ENCODE measurements at places on chromosomes 16 and 17. TPM values are rescaled to one million over a fixed set of nuclear protein-coding genes. Genes with fewer than 3 reads are reported as not detected.

Gene PLA2G10
- not detected for total RNA-seq

Gene CA7
- not detected for total RNA-seq

Gene FBXW10
- 0.24 TPM for total RNA-seq

Gene NPIPA7
- total RNA-seq = not detected

Gene STH
- total RNA-seq = not detected

Gene SPG7
- 146 TPM for total RNA-seq

Gene TNK1
- total RNA-seq = 2.4 TPM

Gene CCR7
- not detected for total RNA-seq

Gene AATK
- total RNA-seq = 0.16 TPM

Gene WNT9B
- not detected for total RNA-seq

Gene DNAAF1
- 0.49 TPM for total RNA-seq

Gene NDEL1
- total RNA-seq = 118 TPM

Gene KRTAP4-4
- not detected for total RNA-seq

Gene HEXD
- total RNA-seq = 22.0 TPM

Gene KIAA0513
- 23.0 TPM for total RNA-seq

Gene IGF2BP1
- total RNA-seq = 0.24 TPM

Gene KRTAP3-1
- not detected for total RNA-seq

Gene GUCY2D
- total RNA-seq = not detected

Gene HOXB9
- not detected for total RNA-seq

Gene TSPOAP1
- 1.9 TPM for total RNA-seq

Gene TLCD2
- 5.2 TPM for total RNA-seq

Gene CTRB1
- total RNA-seq = not detected

Gene ZNF750
- not detected for total RNA-seq

Gene ACAP1
- total RNA-seq = 0.97 TPM

Gene DPEP3
- not detected for total RNA-seq

Gene CACNA1H
- under 0.01 TPM for total RNA-seq

Gene HS3ST4
- not detected for total RNA-seq

Gene RDM1
- not detected for total RNA-seq

Gene OR3A3
- total RNA-seq = not detected

Gene SNAI3
- not detected for total RNA-seq

Gene SLFN14
- total RNA-seq = not detected

Gene NACA2
- total RNA-seq = not detected

Gene SOX9
- 1.8 TPM for total RNA-seq

Gene WIPI1
- 241 TPM for total RNA-seq

Gene MRC2
- 465 TPM for total RNA-seq

Gene CA4
- not detected for total RNA-seq

Gene CBX8
- total RNA-seq = 3.4 TPM

Gene SLC7A6OS
- 14.8 TPM for total RNA-seq

Gene SLC47A1
- total RNA-seq = 4.3 TPM

Gene CBFA2T3
- 0.16 TPM for total RNA-seq

Gene WNK4
- total RNA-seq = not detected
